Aorta (tissue), 5 donors: ENCODE measurements at places on chromosomes 6 and 20.

GRCh38 chr6:8149350-8149749, 47.0 kb upstream of the EEF1E1 start:
- no peak for DNase-seq

GRCh38 chr6:104955491-104955890, 1.4 kb upstream of the LIN28B start:
- no peak for DNase-seq

GRCh38 chr6:144190080-144190479, 39.8 kb downstream of the STX11 start:
- DNase-seq, result no peak

- DNase-seq, result no peak
Observed at GRCh38 chr20:38241201-38241600, 19.3 kb downstream of the KIAA1755 start.

- no peak for DNase-seq
Observed at GRCh38 chr6:133184798-133185372, 56.3 kb upstream of the EYA4 start.
